ENCODE measurements at places on chromosomes 5 and 9.

- no peak for DNase-seq
These were observed 743.3 kb upstream of the PTPRD start for GRCh38 chr9:11356067-11356466.

DNA sequence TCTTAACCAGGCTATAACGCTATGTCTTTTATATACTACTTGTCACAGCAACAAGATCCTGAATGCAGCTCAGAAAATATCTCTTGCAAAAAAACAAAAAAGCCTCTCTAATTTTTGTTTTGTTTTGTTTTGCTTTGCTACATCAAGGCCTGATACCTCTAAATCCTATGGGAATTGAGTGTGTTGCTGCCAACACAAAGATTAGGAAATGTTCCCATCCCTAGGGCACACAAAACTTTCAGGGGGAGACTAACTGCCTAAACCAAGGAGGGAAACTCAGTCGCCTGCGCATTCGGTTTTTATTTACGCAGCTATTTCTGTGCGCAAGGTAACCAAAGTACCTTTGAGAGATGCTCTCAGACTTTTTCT is 1.7 kb downstream of the SSBP2 start:
- no peak for DNase-seq

GRCh38 chr9:6562871-6563430 is 82.6 kb downstream of the GLDC start:
- DNase-seq: no peak

GRCh38 chr5:72661405-72661804 is 154.2 kb upstream of the ZNF366 start:
- no peak for DNase-seq

DNA sequence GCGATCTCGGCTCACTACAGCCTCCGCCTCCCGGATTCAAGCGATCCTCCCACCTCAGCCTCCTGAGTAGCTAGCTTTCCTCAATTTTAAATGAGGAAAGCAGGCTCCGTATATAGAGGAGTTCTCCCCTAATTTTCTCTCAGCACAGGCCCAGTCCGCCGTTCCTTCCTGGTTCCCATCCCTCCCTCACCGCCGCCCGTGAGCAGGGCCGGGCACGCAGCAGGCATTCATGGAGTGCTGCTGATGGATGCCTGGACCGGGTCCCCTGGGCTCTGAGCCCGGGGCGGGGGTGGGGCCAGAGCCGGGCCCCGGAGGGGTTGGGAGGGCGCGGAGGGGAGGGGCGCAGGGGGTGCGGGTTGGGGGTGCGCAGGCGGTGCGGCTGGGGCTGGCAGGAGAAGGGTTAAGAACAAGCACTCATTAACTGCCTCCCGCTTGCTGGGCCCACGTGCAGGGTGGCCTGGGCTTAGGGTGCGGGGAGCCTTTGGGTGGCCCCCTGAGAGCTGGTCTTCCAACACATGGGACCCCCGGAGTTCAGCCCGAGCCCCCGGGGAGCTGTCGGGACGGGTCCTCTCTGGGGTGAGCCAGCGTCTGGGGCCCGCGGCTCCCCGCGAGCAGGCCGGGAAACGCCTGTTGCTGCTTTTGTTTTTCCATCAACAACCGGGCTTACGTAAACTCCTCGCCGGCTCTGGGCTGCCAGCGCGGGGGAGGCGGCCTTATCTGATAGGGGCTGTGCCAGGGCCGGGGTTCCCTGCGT is 33.7 kb downstream of the LHX2 start:
- peak; percentile 84 for DNase-seq

DNA sequence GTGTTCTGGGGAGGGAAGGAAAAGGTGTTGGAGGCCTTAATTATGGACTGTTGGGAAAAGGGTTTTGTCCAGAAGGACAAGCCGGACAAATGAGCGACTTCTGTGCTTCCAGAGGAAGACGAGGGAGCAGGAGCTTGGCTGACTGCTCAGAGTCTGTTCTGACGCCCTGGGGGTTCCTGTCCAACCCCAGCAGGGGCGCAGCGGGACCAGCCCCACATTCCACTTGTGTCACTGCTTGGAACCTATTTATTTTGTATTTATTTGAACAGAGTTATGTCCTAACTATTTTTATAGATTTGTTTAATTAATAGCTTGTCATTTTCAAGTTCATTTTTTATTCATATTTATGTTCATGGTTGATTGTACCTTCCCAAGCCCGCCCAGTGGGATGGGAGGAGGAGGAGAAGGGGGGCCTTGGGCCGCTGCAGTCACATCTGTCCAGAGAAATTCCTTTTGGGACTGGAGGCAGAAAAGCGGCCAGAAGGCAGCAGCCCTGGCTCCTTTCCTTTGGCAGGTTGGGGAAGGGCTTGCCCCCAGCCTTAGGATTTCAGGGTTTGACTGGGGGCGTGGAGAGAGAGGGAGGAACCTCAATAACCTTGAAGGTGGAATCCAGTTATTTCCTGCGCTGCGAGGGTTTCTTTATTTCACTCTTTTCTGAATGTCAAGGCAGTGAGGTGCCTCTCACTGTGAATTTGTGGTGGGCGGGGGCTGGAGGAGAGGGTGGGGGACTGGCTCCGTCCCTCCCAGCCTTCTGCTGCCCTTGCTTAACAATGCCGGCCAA is 19.1 kb downstream of the PTGES2 start:
- no peak for DNase-seq

DNA sequence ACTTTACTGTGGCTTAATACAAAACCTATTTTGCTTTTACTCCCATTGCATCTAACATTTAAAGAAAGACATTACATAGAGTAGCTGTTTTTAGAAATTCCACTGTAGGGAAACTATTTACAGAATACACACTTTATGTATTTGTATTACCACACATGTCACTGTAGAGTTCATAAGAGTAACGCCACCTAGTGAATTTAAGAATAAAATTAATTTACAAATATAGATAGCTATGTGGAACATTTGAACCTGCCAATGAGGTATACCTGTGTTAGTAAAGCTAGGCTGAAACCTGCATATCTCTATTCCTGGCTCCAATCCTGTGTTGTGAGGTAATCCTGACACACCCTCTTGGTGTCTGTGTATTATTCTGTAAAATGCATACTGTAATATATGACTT is 234.4 kb downstream of the MAST4 start:
- no peak for DNase-seq

Measured in Right ventricle myocardium inferior (tissue), 1 donor.